ENCODE measurements at places on chromosomes 5 and 9.

GRCh38 chr5:73908395-73908794 is 282.4 kb downstream of the ARHGEF28 start:
- no peak for DNase-seq

- no peak for DNase-seq
These were observed 1.5 kb downstream of the NFIL3 start for GRCh38 chr9:91421971-91422757.

DNA sequence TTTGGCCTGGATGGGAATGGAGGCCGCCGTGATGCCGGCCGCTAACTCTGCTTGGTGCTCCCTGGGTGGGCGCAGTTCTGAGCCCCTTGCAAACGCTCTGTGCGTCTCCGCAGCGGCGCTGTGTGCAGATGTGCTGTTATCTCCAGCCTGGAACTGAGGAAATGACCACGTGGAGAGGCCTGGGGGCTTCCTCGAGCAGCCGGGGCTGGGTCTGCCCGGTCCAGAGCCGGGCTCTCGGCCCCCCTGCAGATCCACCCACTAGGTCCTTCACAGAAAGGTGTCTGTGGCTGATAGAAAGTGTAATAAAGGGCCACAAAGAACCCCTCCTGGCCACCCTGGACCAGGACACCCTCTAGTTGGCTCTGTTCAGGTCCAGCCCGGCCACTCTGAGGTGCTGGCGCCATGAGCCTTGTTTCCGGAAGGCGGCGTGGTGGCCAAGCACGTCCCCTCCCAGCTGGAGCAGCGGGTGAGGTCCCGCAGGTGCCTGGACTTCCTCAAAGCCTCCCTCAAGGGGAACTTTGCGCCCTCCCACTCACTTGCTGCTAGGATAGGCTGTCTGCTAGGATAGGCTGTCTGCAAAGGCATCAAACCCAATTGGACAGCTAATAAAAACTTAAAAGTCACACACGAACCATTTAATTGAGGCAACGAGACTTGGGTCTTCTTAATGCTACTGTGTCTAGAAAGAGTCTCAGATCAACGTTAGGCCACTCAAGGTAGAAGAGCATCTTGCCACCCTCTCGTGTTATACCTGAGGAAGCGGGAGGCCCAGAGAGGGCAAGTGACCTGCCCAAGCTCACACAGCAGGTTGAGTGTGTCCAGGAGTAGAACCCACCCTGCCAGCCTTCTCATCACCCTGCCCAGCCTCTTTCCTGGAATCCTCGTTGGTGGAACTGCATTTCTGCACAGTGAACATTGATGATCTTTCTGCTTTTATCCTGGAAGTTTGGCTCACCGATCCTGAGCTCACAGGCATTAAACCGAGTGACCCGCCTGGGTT is 109.3 kb upstream of the FCN2 start:
- no peak for DNase-seq

DNA sequence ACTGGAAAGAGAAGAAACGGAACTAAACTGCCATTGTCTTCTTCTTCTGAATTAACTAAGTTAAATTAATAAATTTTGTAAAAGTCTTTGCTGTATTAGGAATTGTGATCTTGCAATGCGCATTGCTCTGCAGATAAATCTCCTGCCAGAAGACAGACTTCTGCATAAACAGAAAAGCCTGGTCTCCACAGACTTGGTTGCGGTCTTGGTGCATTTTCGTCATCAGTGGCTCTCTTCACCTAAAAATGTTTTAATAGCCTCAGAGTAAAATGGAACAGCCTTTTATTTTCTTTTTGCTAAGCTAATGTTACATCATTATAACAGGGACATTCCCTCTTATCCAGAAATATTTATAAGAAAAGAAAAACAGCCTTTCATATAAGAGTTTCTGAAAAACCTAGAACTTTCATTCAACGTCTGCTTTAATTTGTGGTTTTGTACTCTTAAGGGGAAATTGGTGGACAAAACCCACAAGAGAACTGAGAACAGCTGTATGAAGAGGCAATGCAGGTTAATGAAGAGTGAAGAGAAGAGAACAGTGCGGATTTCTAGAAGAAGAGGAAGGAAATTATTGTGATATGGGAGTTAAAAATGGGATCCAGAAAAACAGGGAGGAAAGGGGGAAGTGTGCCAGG is 10.1 kb downstream of the IFNA5 start:
- DNase-seq, result no peak

DNA sequence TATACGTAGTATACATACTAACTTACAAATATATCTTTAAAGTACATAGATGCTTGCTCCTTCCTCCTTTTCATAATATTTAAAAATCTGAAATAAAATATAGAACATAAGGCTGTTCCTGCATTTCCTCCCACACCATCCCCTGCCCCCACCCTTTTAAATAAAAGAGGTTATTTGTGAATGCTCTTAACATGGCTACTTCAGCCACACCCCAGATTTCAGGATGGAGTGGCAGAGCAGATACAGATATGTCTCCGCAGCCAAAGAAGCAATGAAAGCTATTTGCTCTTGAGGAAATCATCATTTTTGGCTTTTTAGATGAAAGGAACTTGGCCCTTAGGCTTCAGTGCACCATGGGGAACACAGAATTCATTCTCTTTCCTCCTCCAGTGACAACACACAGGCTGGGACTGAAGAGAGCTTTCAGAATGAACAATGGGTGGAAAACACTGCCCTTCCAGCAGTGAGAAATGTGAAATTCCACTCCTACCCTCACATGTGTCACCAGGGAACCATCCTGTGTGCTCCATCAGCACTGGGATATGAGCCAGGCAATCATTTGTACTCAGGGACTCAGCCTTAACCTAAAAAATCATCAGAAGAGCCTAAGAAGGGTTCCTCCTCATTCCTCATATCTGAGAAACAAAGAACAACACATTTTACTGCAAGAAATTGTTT is 134.3 kb downstream of the PPP2R2B start:
- no peak for DNase-seq

GRCh38 chr9:129221233-129221632 is 43.2 kb upstream of the IER5L start:
- no peak for DNase-seq

DNA sequence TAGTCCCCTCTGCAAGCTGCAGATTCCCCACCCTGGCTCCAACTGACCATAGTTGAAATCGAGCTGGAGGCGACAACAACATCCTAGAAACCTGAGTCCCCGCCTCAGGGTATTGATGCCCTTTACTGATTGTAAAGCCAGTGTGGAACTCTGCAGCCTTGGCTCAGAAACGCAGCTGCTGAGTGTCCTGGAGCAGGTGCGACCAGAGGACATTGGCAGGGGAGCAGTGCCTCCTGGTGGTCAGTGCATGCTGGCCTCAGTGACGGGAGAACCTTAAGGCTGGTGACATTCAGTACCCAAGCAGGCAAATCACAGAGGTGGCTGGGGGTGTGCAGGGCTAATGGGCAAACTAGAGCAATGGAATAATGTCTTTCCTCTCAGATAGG is 20.4 kb upstream of the ZNF354B start:
- DNase-seq, result peak; percentile 21

GRCh38 chr9:27861887-27862286 is 288.6 kb upstream of the C9orf72 start:
- DNase-seq, result no peak
